ACHN (cell line): ENCODE measurements at places on chromosomes 3 and 15.

DNA sequence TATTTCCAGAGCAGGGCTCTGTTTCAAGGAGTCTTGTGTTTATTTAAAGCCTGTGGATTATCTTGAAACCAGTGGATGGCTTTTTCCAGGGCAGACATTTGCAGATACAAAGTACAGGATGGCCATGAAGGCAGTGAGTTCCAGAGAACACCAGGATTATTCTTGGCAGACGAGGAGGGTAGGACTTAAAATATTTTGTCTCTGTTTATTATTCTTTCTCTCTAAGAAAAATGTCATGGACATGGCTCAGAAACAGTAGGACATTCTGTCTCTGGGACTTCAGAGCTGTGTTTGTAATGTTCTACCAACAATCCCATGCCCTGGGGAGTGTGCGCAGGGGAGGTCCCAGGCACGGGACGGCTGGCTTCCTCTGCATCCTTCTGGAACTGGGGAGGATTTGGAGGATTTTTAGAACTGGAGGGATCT, 125.9 kb downstream of the ATP10A start:
- no peak for DNase-seq

DNA sequence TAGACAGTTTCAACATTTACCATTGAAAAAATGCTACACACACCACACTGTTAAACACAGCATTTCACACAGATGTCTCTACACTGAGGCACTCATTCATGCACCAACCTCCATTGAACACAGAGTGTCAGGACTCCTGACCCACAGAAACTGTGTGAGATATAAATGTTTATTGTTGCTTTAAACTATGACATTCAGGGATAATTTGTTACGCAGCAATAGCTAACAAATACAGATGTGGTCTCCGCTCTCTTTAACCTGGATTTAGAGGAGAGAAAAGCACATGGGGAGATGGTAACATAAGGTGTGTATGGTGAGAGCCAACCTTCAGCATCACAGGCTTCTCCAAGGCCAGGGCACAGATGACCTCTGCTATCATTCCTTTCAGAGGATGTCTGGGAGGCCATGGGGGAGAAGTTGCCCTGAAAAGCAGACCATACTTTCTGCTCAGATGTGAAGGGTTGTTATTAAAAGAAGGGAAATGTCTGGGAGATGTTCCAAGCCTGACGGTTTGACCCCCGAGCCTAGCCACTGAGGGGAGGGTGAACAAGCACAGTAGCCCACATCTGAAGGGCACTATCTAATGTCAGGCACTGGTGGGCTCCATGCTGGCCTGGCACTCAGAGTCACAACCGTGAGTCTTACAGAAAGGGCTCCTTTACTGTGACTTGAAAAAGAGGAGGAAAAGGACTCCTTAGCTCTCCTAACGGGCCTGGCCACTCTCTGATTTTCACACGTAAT, 284.5 kb upstream of the TLE3 start:
- no peak for DNase-seq

- no peak for DNase-seq
Observed at GRCh38 chr3:158668506-158668905, 3.9 kb downstream of the LXN start.

GRCh38 chr3:103372031-103372430, 937.2 kb downstream of the ZPLD1 start:
- no peak for DNase-seq
